ENCODE measurements at places on chromosomes 11 and 22.

DNA sequence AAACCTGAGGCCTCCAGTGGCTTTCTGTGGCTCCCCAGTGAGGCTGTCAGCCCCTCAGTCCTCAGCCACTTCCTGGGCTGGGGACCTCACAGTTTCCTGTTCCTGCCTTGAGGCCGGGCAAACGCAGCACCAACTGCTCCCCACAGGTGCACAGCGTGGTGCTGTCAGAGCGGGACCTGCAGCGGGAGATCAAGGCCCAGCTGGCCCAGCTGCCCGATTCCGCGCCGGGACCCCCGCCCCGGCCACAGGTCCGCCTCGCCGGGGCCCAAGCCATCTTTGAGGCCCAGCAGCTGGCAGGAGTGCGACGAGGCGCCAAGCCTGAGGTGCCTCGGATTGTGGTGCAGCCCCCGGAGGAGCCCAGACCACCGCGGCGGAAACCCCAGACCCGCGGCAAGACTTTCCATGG, 5.4 kb downstream of the TBC1D10C start:
- no peak for DNase-seq

DNA sequence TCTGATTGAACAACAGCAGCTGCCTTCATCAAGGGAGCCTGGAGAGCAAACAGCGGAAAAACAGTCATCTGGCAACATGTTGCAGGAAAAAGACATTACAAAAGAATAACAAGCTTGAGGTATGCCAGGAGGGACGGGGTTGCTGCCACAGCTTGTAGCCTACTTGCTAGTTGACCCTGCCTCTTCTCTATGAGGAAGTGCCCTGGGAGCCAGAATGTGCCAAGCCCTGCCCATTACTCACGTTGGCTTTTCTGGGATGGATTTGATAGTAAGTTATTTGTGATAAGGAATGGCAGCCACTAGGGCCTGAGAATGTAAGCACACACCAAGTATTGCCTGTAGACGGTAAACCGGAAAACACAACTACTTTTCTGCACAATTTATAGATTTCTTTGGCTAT, 113.5 kb upstream of the KIRREL3 start:
- no peak for DNase-seq

- no peak for DNase-seq
Observed at GRCh38 chr11:104093426-104094280, 57.2 kb downstream of the DDI1 start.

- DNase-seq = no peak
Observed at GRCh38 chr11:17343257-17343656, 8.3 kb upstream of the NCR3LG1 start.

GRCh38 chr11:131582021-131582525, 211.7 kb downstream of the NTM start:
- no peak for DNase-seq

DNA sequence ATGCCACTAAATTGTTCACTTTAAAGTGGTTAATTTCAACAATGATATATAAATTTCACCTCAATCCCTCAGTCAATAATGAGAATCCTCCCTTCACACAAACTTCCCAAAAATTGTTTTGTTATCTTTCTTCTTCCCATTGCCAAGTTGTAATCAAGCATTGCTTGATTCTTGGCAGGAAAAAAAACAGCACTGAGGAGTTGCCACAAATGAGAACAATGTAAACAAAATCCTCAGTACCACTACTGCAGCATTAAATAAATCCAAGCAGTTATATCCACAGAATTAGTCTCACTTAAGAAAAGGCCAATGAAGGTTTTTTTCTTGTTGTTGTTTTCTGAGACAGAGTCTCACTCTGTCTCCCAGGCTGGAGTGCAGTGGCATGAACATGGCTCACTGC, 38.2 kb downstream of the FAM168A start:
- no peak for DNase-seq

DNA sequence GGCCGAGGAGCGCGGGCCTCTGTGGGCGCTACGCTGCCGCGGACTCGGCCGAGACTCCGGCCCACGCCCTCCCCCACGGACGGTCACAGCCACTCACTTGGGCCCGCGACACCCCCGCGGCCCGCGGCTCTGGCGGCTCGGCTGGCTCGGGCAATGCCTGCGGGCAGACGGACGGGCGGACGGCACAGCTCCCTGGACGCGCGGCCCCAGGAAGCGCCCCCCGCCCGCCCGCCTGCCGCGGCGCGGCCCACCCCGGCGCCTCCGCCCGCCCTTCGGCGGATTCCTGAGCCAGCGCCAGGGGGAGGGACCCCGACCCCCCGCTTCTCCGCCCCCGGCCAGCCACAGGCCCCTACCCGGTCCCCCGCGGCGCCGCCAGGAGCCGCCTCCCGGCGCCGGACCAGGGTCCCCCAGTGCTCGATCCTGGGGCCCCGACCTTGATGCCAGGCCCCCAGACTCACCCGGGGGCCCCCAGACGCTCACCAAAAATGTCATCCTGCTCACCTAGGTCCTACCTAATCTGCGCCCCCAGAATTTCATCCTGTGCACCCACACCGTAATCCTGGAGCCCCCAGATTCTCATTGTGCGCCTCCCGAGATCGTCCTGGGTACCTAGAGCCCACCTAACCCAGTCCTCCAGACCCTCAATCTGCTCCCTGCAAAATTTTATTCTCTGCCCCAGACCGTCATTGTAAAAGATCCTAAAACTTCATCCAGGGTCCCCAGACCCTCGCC, at the start of gene EFEMP2:
Gene EFEMP2, minus strand, starts transcription at position 215 of the 732 bp plus-strand sequence. CDS start 446 bp downstream, outside the sequence.
- DNase-seq = no peak

GRCh38 chr22:47340851-47341436, 578.5 kb downstream of the TBC1D22A start:
- no peak for DNase-seq

DNA sequence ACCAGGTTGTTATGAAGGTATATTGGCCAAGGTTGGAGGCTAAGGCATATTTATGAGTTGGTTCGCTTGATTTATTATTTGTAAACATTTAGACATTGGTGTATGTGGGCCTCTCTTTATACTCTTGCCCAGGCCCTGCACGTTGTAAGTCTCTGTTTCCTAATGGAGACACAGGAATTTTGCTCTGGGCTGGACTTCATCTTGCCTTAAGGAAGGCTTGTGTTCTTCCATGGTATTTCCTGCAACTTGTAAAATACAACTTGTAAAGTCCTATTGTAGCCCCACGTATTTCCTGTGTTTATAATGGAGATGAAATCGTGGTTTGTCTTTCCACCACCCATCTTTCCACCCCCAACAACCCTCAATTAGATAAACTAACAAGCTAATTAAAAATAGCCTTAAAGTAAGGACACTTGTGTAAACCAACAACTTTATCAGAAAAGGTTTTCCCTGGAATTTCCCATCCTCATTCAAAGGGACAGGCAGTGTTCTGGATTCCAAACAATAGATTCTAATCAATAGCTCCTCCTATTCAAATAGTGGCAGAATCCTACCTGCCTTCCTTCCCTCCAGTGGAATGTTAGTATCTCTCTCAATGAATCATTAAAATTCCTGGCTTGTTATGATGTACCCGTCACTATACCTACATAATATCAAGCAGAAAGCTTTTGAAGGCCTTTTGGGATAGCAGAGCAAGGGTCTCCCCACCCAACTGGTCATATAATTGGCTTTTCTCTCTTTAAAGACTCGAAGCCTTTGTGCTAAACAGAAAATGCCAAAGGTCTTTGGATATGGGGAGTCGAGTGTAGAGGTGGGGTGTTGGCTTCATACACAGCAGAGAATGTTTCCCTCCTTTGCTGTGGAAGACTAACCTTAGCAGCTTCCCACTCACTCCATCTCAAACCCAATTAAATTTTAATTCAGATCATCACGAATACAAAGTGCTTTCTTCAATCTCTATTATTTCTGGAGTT, 77.1 kb downstream of the UBASH3B start:
- DNase-seq = no peak
